Central memory CD8-positive, alpha-beta T cell (primary cell): ENCODE measurements at places on chromosomes 6 and 20.

DNA sequence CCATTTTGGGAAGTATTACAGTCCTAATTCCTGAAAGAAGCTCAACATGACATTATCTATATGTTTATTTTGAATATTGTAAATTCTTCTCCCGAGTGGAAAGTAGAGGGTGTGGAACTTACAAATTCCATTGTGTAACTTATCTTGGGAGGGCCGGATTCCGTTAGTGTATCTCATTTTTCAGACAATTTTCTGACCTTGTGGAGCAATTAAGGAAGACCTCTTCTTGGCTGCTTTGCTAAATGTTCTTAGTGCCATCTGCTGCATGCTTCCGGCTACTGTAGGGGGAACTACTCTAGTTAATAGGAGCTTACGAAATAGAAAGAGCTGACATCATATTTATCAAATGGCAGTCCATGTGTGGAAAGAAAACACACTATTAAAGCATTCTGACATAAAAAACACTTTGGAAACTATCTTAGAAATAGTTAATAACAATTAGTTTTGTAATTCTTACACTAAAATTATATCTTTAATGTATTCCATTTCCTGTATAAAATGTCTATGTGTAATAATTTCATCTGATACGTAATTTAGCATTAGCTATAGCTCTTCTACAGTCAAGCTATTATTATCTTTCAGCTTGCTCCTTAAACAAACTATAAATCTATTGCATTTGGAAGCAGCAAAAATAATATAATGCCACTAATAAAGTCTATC, 41.5 kb upstream of the KCNQ5 start:
- no peak for DNase-seq

- no peak for DNase-seq
Measured at GRCh38 chr20:47971058-47971791, 185.9 kb upstream of the SULF2 start.

DNA sequence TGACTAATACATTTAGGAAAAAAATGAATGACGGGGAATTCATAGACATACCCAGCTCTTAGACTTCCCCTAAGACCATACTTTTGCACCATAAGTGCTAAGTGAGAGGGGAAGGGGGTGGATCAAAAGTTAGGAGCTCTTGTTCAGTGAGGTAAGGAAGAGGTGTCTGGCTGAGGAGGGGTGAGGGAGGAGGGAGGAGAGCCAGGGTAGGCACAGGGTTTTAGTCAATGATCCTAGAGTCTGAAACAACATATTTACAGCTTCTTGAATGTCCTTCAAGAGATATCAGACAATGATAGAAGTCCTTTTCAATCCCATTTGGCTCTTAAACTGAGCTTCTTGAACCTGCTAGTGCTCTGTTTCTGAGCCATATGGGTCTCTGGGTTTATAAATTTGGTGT, 135.4 kb downstream of the FNDC1 start:
- no peak for DNase-seq

GRCh38 chr6:125981571-125982185, 4.7 kb upstream of the TRMT11 start:
- no peak for DNase-seq

DNA sequence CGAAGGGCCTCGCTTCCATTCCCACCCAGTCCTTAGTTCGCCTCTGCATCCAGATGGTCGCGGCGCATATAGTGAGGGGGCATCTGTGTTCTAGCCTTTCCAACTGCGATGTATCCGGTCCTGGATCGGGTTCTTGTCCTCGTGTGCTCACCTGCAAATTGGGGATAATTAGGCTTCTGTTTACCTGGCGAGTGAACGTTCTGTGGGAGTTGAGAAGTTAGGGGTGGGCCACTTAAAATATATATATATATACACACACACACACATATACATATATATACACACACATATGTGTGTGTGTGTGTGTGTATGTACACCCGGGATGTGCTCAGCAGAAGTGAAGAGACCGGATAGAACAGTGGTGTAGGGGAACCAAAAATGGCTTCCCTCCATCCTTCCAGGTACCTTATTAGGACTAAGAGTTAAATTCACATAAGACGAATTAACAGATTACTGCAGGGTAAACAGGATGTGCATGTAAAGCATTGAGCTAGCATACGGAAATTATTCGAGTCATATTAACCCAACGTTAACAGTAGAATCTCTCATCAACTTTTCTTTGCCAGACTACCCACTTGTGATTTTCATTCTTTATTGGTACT, 537 bp downstream of the CSTF1 start:
- DNase-seq: no peak

DNA sequence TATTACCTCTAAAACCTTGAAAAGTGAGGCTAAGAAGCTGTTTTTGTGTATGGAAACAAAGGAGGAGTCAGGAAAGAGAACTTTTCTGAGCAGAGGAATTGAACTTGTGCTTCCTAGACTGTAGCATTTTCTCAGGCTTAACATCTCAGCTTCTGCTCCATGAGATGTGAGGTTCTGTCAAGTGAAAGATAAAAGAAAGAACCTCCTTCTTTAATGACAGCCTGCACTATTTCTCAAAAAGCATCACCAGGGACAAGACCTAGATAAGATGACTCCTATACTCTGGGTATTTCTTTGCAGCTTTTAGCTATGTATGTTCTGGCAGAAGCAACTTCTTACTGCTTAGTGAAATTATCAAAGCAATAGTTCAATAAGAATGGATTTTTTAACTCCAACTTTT, 87.6 kb upstream of the KCNQ5 start:
- no peak for DNase-seq

DNA sequence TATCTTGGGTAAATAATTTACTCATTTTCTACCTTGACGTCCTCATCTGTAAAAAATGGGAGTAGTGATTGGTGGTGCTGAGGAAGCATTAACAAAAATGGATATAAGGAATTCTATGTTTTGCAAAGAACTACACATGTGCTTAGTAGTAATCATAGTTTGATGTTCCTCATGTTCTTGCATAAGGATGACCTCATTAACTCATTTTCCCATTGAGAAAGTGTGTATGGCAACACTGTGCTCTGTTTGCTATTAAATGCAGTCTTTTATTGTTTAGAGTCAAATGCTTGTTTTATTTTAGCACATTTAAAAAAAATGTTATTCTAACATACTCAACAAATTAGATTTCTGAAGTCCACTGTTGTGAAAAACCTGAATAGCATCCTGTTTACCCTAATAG, 211.2 kb upstream of the RSPO3 start:
- no peak for DNase-seq

DNA sequence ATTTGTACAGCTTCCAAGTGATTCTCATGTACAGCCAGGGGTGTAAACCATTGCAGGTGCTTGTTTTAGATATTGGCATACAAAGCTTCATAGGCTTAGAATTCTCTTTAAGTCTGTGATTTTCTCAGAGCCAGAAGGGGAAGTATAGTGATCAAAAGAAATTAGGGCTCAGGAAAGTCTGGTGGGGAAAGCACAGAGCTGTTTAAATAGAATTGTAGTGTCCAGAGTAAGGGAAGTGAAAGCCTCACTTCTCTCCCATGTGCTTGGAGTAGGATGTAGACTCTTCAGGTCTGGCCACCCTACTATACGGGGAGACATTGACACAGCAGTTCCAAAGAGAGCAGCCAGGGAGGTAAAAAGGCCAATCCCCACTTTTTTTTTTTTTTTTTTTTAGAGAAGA, 10.4 kb downstream of the GCNT2 start:
- DNase-seq: no peak

DNA sequence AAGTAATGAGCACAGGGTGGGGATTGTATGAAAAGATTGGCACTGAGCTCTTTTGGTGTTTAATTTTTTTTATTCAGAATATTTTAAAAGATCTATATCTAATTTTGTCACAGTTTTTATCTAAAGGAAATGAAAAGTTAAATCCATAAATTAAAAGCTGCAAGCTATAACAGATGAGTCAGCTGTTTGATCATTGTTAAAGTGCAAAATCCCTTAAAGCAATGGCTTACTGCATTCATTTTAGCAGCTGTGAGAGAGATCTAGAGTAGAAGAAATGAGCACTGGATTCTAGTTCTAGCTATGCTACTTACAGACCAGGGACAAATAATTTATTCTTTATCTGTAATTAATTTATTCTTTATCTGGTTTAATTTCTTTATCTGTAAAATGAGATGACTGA, 245.9 kb downstream of the CD109 start:
- DNase-seq: no peak

DNA sequence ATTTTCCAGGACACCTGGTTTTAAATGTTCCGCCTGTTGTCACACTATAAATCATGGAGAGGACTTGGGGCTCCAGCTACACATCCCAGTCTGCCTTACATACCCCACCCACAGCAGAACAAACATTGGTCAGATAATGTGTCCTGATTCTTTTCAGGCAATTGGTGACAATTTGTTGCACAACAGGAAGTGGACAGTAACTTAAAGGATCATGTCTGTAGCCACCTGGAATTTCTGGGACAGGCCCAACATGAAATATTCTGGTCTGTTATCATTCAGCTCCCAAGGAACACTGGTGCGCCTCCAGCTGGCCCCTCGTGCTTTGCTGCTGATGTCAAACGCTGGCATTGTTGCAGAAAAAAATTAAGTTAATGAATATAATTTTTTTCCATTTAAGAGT, 117.2 kb downstream of the SOBP start:
- no peak for DNase-seq

DNA sequence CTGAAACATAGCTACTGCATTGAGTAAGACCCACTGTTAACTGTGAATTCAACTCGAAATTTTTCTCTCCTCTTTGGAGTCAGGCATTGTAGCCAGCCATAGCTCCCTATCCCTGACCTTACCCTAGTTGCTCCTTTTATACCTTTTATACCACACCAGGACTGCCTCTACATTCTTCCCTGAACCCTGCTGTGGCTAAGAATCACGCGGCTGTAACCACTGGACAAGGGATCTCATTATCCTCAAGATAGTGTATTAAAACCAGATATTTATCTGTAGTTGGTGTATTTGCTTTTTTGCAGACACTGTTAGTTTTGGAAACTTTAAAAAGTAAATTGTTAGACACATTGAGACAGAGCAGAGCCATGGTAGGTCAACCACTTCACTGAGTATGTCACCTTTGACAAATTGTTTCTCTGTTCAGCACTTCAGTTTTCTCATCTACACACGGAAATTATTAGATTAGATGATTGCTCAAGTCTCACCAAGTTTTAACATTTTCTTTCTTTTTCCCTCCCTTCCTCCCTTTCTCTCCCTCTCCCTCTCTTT, 171.9 kb upstream of the PRND start:
- no peak for DNase-seq

DNA sequence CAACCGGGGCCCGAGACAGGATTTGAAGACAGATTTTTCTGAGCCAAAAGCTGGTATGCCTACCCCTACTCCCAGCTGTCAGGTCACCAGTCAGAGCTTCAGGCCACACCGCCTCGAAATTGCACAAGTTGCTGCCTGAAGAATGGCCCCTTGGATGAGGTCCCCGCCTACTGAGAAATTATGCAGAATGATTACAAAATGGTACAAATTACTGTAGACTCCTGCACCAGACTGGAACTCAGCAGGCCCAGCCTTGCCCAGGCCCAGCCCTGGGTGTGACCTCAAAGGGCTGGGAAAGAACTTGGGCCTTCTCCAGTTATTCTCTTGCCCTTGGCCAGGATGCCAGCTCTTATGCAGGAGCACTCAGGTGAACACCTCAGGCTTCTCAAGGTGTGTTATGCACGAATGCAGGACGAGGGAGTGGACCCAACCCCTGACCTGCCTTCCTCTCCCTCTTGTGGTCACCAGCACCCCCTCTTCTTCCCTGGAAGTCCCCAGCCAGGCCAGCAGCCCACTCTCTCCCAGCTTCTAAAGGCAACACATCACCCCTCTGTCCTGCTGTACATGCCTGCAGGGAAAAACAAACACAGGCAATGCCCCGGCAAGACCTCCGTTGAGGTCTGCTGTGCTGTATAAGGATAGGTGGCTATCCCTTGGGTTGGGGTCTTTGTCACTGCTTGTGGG, 88.7 kb upstream of the NAA20 start:
- no peak for DNase-seq

GRCh38 chr20:14498772-14499171, 161.4 kb upstream of the FLRT3 start:
- no peak for DNase-seq

DNA sequence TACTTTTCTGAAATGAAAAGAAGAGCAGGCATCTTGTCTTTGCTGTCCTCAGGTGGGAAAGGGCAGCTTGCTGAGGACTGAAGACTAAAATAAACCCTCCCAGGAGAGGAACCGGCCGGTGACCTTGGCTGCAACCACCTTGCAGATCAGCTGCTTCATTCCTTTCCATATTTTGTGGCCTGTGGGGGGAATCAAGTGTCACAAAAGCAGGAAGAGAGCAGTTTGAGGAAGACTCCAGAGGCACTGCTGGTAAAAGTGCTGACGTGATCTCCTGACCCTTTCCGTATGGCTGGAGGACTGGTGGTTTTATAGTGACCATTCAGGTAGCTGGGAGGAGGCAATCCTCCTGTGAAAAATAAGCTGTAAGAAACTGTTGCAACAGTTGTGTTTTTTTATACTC, 157.0 kb downstream of the PLCB4 start:
- DNase-seq: no peak

DNA sequence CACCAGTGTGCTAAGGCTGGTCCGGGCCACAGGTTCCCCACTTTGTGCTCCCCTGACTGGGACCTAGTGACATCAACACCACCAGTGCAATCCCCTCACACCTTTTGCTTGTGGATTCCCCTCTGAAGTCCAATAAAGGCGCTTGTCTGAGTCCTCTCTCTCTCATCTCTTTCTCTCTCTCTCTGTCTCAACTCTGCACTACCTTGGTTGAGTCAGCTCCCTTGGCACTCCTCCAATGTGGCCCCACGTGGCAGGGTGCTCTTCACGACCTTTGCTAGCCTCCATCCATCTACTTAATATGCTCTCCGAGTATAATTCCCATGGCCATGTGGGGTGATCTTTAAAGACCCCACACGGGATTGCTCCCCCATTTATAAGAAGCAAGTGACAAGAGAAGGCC, 385.0 kb downstream of the CD83 start:
- DNase-seq: no peak
